ENCODE measurements at places on chromosomes 5 and 9.
A peak's percentile ranks its signal among the peaks of the same experiment; 100 is the strongest.

DNA sequence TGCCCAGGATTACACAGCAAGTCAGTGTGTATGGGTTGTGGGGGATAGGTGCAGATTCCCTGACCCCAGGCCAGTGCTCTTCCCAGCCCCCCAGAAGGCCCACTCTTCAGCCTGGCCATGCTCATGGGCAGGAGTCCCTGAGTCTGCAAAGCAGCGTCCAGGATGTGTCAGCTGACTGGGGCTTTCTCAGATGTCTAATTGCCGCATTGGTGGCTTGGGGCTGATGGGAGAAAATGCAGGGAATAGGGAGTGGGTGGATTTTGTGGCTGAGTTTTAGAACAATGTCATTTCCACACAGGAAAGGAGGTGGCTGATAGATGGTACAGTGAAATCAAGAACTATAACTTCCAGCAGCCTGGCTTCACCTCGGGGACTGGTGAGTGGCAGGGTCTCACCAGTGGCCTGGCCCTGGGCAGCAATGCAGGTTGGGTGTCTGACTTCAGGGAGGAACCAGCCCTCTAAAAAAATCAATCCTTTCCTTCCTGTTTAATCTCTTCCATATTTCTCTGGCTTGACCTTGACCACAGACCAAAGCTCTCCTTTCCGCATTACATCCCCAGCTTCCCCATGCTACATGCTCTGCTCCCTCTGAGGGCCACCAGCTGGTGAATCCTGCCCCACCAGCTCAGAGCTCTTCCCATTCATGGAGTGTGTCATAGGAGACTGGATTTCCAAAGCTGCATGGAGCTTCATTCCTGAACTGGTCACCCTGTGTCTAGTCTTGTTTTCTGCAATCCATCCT, 14.2 kb downstream of the GLIPR2 start:
- peak; percentile 82 for DNase-seq

GRCh38 chr5:137308311-137308710, 190.8 kb downstream of the SPOCK1 start:
- no peak for DNase-seq

GRCh38 chr5:33675958-33676464, 215.8 kb downstream of the ADAMTS12 start:
- DNase-seq: peak; percentile 45

- no peak for DNase-seq
Observed at GRCh38 chr5:140152022-140152999, 22.7 kb upstream of the CYSTM1 start.

GRCh38 chr5:34022121-34022705, 14.4 kb upstream of the AMACR start:
- no peak for DNase-seq

DNA sequence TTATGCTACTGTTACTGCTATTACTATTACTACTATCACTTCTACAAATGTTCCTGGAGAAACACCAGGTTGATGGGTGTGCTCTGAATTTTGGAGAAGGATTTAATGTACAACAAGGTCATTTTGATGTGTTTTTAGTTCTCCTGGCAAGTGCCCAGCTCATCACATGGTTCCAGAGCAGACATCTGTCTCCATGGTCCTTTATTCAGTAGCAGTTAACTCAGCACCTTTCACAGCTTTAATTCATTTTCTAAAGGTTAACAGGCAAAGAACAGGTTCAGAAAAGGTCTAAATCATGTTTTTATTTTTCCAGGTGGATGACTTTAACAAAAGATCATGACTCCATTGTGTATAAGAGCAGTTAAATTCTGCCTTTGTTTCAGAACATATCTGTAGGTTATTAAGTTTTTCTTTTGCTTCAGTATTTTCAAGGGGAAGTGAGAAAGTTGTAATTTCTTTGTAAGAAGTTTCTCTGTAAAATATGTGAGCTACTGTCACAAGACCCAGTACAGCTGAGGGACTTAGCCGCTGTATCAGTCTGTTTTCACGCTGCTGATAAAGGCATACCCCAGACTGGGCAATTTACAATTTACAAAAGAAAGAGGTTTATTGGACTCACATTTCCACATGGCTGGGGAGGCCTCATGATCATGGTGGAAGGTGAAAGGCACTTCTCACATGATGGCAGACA, 41.9 kb downstream of the MTRR start:
- no peak for DNase-seq

DNA sequence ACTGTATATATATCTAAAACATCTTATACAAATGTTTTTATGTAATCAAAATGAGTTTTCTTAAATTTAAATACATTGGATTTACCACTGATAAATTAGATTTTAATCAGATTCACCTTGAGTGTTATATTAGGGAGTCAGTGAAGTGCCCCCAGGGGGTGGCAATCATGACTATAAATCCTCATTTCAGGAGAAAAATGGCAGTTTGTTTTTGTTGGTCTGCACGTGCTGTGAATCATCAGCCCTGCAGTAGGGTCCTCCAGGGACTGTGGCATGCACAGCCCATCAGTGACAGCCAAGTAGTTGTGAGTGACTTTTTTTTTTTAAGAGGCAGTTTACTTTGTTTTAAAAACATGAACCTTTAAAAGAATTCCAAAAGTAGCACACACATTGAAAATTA, 65.2 kb downstream of the ZSWIM6 start:
- DNase-seq: no peak

GRCh38 chr5:11166923-11167322, 405.9 kb upstream of the DAP start:
- peak; percentile 48 for DNase-seq

DNA sequence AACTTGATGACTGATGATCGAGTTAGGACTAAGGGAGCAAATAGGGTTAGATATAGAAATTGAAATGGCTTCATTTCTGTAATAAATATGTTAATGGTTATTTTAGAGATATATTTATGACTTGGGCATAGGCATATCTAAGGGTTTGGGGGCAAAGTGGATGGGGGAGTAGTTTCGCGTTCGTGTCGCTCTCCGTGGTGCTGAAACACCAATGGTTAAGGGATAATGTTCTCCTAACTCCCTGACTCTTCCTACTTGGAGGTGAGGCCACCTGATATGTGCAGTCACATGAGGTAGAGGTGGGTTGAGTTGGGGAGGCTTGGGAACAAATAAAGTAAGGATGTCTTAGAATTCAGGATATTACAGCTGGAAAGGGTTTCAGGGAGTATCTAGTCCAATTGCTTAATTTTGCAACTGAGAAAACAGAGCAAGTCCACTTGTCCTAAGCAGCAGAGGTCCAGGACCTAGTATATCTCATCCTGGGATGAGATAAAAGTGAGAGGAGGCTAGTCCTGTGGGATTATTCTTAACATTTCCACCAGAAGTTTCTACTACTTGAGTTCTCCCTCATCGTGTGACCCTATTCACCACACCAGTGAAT, 44.0 kb upstream of the MAP1B start:
- DNase-seq: no peak

DNA sequence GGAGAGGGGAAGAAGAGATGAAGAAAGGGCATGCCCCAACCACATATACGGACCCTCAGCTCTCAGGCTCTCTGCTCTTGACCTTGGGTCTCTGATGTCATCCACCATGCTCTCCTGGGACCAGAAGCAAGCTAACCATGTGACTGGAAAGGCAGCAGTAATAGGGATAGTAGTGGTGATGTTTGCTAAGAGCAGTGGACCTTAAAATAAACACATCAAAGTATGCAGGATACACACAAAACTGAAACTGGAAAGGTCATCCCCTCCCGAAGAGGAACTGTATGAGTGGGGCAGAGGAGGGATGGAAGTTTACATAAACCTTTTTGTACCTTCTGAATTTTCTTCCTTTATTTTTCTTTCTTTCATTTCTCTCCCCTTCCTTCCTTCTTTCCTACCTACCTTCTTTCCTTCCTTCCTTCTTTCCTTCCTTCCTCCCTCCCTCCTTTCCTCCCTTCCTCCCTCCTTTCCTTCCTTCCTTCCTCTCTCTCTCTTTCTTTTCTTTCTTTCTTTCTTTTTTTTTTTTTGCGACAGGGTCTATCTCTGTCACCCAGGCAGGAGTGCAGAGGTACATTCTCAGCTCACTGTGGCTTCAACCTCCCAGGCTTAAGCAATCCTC, 8.1 kb upstream of the PTPN3 start:
- no peak for DNase-seq

DNA sequence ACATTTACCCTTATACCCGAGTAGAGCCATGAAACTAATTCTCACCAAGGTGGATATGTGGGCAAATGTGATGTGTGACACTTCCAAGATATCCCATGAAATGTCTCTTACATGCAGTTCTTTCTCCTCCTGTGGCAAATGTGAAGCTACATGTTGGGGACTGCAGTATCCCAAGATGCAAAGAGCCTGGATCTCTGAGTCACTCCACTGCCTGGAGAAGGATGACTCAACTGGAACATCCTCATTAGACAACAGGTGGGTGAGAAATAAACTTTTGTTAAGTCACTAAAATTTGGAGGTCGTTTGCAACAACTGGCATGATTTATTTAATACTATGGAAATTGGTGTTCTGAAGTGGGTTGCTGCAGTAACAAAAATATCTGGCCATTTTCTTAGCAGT, 36.5 kb upstream of the TENT4A start:
- no peak for DNase-seq

GRCh38 chr9:86494644-86495111, 140.5 kb upstream of the TUT7 start:
- DNase-seq: no peak

DNA sequence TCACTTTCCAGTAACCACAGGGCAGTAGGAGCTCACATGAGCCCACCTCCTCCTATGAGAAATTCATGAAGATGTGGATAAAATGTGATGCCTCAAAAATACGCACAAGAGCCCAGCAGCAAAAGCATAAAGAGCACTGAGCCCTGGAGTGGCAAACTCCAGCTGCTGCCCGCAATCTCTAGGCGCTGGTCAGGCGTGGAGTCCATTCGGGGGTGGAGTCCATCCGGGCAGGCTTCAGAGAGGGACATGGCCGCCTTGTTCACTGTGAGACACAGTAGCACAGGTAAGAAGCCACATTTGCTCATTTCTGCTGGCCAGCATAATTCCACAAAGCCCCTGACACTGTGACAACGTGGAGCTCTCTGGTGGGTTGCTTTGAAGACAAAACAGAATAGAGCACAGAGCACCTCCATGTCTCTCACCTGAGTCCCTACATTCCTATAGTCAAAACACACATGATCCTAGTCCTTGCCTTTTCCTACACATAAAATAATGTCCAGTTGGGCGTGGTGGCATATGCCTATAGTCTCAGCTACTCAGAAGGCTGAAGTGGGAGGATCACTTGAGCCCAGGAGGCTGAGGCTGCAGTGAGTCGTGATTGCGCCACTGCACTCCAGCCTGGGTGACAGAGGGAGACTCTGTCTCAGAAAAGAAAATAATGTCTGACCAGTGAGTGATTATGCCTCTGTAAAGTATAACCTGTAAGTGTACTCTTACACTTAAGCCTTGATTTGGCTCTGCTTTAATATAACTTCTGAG, 365.2 kb downstream of the GADD45G start:
- DNase-seq: peak; percentile 57

DNA sequence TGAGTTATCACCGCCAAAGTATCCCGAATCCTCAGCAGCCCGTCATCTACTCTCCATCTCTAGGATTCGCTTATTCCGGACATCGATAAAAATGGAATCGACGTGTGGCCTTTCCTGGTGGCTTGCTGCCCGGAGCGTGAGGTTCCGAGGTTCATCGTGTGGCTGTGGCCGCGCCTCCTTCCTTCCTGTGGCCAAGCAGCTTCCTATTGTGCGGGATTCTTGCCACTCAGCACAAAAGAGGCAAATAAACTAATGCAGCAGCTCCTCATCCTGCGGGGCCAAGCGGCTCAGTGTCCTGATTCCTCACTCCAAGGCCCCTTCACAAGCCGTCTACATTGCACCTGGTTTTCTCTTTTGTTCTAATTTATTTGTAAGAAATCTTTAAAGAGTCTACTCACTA, 800.9 kb downstream of the CDH9 start:
- no peak for DNase-seq

GRCh38 chr5:36209664-36210063, 32.1 kb downstream of the NADK2 start:
- no peak for DNase-seq

DNA sequence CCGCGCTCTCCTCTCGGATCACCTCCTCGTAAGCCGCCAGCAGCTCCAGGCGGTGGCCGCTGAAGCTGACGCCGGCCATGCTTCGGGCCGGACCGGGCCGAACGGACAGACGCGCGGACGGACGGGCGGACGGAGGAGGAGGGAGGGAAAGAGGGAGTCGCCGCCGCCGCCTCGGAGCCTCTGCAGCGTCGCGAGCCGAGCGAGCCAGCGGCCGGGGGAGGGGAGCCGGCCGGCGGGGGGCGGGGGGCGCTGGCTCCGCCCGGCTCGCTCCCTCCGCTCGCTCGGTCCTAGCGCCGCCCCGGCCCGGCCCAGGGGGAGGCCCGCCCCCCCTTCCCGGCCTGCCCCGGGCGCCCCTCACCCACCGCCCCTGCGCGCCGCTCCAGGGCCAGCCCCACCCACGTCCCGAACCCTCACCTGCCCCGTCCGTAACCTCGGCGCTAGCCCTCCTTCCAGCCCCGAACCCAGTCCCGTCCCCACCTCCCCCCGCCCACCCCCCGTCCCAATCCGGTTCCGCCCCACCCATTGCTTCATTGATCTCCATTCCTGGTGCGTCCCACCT, at the start of gene DBN1:
Gene DBN1 (minus strand): TSS at position 192 of the 559 bp plus-strand sequence. CDS start 113 bp downstream, at position 79.
- no peak for DNase-seq

DNA sequence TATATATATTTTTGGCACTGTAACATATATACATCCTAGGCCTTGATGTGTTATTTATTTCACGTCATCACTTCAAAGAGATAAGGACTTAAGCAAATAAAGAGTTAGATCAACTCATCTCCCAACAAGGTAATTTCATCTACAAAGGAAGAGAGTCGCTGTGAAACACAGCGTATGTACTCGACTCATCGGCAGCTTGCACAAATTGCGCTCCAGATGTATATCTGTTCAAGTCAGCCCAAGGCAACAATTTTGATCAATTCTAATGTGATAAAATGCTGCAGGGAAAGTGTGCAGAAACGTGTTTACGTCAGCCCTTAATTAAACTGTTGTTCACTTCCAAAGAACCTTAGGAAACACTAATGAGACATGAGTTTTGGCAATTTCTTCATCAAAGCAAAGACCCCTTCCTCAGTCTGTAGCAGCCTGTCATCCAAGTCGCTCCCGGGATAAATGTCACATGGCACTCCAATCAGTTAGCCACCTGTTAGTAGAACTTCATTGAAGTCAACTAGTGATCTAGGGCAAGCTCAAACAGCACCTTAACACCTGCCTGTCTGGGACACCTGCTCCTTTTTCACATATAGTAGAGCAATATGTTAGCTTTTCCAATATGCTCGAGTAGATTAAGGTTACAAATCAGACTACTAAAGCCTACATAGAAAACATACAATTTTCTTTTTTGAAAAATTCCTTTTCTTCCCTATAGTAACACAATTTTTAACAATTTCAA, 182.4 kb downstream of the NFIB start:
- DNase-seq: no peak

DNA sequence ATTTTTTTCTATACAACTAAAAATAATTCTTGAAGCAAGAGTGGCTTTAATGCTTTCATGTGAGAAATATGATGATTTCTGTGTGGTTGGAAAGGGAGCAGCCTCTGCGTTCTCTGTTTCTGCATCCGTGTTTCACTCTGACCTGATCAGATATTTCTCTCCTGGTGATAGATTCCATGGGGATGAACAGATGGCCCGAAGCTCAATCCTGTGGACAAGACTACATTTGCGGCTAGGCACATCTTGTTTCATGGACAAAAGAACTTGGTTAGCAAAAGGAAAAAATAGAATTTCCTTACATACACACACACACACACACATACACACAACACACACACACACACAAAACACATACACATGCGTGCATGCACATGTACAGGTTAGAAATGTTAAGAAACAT, 218.2 kb upstream of the ADAMTS16 start:
- no peak for DNase-seq
